AG04450 (cell line): ENCODE measurements at places on chromosomes 11 and 22. TPM values are rescaled to one million over a fixed set of nuclear protein-coding genes. Genes with fewer than 3 reads are reported as not detected.

- no peak for DNase-seq
Measured at GRCh38 chr22:30605449-30606110, 1.4 kb upstream of the TCN2 start.

GRCh38 chr11:116828632-116829524 is 829 bp upstream of the APOC3 start:
- no peak for DNase-seq

DNA sequence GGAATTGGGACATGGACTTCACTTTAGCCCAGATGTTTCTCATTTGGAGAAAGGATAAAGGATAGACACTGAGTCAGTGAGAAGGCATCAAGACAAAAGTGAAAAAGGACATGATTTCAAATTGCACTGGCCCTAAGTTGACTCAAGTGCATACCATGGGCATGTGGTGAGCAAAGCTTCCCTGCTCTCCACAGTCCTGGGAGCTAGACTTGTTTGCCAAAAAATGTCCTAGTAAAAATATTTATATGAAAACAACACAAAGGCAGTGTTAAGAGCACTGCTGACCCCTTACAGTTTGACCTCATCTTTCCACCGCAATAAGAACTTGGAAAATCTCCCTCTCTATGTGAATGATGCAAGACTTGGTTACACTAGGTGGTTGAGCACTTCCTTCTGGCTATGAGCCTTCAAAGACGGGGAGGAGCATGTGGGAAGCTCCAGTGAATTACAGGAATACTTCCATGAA is 46.5 kb upstream of the FIBIN start:
- peak; percentile 99 for DNase-seq

Gene CD44
- polyA plus RNA-seq = 1,799 and 1,817 TPM in 2 replicates

GRCh38 chr11:120303004-120303637 is 22.0 kb upstream of the TLCD5 start:
- peak; percentile 55 for DNase-seq

Gene TENM4
- polyA plus RNA-seq = 5.5 and 8.4 TPM in 2 replicates

DNA sequence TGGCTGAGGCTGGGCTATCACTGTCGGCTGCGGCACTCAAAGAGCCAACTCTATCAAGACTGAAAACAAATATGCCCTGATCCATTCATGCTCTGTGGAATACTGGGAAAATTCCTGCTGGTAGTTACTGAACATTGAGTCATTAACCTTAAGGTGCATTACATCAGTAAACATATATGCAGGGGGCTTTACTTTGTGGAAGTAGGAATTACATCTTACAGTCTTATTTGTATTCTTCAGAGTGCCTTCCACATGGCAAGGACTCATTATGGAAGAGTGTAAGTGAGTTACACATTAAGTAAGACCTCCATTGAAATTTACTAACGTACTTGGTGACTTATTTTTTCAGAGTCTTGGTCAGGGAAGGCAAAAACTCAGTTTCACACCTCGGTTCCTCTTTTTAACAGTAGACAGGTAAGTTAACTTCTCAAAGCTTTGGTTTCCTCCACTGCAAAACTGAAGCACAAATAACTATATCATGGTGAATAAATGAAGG is 4.5 kb downstream of the OR5B21 start:
- DNase-seq = no peak

DNA sequence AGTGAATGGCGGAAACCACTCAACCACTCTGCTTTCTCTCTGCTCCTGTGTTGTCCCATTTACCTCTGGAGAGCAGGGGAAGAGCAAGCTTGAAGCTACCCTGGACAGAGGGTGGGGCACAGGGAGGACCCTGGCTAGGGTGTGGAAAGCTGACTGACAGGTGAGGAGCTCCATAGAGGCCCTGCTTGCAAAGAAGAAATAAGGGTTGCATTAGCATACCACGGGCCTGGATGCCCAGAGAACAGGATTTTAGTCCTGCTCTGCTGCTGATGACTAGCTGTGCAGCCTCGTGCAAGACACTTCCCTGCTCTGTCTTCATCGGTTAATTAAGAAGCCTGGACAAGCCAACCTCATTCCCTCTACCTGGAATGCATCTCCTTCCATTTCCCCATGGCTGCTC is 135.0 kb downstream of the BUD13 start:
- DNase-seq = no peak

DNA sequence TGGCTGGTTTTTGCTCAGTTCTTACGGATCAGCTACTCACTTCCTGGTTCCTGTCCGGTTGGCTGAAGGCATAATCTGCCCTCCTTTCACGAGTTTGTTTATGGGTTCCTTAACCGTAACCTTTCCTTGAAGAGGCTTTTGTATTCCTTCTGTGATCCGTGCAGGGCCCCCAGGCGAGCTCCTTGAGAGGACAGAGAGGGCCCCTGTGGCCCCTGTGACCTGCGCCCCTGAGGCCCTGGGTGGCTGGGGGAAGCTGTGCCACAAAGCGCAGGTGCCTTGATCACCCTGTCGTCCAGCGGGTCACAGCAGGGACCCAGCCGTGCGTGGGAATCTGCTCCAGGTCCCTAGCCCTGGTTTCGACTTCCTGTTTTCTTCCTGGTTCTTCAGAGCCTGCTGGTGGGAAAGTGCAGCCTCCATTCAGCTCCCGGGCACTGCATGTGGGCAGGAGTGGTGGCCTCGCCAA is 27.8 kb upstream of the FADD start:
- DNase-seq = no peak

DNA sequence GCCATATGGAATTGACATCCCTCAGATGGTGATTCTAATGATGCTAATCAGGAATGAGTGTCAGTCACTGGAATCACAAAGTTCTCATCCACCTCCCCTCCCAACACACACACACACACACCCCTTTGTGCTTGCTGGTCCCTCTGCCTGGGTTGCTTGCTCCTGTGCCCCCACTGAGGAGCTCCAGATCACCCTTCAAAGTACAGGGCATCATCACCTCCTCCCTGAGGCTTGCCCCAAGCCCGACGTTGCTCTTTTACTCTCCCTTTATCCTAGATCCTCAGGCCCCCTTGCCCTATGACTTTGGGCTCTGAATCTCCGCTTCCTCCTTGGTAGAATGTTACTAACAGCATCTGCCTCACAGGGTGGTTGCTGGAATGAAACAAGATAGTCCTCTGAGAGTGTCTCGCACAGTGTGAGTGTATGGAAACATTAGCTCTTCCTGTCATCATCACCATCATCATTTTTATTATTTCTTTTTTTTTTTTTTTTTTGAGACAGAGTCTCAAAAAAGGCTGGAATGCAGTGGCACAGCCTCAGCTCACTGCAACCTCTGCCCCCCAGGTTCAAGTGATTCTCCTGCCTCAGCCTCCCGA is 3.4 kb downstream of the TOM1 start:
- DNase-seq = no peak

GRCh38 chr22:34763496-34763895 is 302.5 kb upstream of the ISX start:
- no peak for DNase-seq
